ENCODE measurements at places on chromosomes 12 and 14. TPM values are rescaled to one million over a fixed set of nuclear protein-coding genes. Genes with fewer than 3 reads are reported as not detected.
A peak's percentile ranks its signal among the peaks of the same experiment; 100 is the strongest.

Gene MON2
- 29.6 TPM for total RNA-seq

Gene STXBP6
- total RNA-seq = 1.2 TPM

Gene LMO3
- total RNA-seq = 5.0 TPM

Gene MIP
- not detected for total RNA-seq

- DNase-seq = no peak
Measured at GRCh38 chr12:6828781-6829535, 751 bp downstream of the P3H3 start.

GRCh38 chr12:81128930-81129554 lies 51.2 kb downstream of the ACSS3 start:
- DNase-seq = no peak

- DNase-seq = no peak
Measured at GRCh38 chr12:89882792-89883191, 174.2 kb upstream of the ATP2B1 start.

GRCh38 chr14:44361083-44361482 lies 146.0 kb downstream of the FSCB start:
- DNase-seq = no peak

DNA sequence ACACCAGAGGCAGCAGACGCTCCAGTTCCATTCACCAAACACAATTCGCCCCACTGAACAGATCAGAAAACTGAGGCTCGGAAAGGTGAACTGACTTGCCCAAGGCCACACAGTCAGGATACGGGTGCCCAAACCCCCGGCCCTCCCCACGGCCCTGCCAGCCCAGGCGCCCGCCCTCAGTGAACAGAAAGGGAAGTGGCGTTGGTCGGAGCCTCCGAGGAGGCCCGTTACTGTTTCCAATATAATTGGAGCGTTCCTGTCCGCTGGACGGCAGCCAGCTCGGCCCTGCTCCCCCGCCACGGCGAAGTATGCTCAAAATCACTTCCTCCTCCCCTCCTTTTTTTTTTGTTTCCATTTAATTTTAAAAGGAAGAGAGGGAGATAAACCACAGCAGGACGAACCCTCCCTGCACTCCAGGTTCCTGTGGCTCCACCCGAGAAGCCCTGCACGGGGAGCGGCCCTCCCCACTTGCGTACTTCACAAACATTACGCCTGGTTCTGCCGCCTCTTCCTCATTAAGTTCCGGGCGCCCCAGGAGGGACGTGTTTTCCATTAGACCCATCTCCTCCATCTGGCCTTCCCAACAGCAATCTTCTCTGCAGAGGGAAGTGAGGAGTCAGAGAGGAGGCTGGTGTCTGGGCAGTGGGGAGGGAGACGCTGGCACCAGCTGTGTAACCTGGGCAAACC lies 61.1 kb downstream of the NCOR2 start:
- peak; percentile 25 for DNase-seq

- DNase-seq = no peak
Measured at GRCh38 chr14:77541905-77542304, 43.3 kb upstream of the ISM2 start.

- DNase-seq = no peak
Measured at GRCh38 chr14:68795597-68796417, 2.9 kb upstream of the ZFP36L1 start.

- no peak for DNase-seq
Measured at GRCh38 chr14:63682727-63683593, 41.3 kb upstream of the WDR89 start.

Data from esophagus squamous epithelium (tissue), 5 donors.